ENCODE measurements at places on chromosomes 5 and 9.

DNA sequence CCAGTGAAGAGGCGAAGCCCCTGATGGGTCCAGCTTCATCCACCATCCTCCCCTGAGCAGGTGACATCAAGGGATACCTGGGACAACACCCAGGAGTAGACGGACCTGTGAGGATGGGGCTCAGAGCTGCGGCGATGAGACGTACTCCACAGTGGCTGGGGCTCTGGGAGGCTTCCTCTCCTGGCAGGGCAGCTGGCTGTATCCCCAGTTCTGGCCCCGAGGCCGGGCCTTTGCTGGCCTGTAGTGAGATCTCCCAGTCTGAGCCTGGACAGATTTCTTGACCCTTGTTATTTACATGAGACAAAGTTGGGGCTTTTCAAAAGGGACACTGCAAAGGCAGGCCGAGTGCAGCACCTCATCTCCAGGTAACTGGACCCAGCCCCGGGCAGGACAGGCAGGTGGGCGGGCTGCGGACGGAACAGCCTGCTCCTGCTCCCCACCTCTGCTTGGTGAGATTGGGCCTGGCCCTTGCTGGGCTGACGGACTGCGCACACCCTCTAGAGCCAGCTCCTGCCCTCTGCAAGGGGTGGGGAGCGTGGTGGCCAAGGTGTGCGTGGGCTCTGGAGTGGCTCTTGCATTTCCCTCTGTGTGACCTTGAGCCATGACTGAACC is 23.1 kb downstream of the IER5L start:
- no peak for DNase-seq

- DNase-seq, result no peak
These were observed 131.1 kb downstream of the PAX5 start for GRCh38 chr9:36902861-36903524.

GRCh38 chr9:112757282-112757883 is 6.8 kb downstream of the SNX30 start:
- DNase-seq, result no peak

DNA sequence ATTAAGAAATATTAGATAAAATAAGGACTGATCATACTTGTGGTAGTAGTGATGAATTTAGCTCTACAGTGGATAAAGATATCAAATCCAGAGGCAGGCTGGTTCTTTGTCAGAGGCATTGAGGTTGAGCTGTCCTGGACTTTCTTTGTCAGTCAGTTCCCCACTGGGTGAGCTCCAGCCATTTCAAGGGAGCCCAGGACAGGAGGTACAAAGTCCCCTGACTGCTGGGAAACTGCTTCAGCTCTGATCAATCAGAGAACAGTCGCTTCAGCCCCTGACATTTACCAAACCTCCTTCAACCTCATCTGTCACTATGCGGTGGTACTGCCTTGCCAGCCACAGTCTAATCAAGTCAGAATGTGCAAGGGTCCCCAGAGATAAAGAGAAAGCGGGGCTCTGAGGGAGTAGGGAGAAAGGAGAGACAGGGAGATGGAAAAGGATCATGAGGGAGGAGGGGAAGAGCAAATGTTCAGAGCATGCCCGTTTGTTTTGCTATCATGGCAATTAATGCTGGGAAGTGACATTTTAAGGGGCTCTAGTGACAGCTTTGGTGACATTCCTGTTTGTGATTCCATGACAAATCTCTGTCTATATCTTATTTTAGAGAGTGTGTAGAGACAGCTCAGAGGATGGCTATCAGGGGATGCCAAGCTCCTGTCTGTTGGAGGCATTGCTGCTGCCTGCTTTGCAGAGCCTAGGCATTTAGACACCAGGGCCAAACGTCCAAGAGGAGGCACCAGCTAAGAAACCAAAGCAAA is 223.2 kb downstream of the ASTN2 start:
- DNase-seq, result no peak

- no peak for DNase-seq
These were observed 67.8 kb downstream of the IRX2 start for GRCh38 chr5:2683720-2684119.

DNA sequence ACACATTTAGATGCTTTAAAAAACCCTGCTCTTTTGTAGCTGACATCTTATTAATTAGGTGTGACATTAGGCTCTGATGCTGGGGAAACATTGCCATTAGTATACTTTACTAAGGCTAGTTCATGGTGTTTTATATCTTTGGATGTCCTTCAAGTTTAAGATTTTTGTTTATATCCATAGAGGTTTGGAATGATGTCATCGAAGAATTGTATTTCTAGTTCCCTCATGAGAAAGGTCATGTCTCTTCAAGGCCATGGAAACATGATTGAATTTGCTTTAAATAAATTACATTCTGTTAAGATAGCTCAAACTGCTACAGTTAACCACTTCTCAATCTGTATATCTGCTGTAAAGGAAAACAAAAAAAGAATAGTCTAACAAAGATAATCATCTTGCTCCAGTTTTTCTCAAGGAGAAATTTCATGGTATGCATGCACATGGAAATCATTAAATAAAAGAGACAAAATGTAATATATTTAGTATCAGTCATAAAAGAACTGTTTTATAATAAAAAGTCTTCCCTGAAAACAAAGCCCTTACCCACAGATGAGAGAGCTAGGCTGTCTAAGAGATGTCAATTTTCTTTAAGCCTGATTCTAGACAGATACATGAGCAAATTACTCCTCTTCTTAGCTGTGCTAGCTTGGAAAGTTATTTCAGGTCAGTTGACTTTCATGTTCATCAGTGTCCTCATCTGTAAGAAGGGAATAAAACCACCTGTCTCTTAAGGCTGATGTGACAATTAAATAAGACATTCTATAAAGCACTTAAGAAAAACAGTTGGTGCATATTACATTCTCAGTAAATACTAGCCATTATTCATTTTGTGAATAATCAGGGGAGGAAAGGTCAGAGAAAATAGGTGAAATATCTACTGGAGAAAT is 25.0 kb upstream of the STARD4 start:
- no peak for DNase-seq

DNA sequence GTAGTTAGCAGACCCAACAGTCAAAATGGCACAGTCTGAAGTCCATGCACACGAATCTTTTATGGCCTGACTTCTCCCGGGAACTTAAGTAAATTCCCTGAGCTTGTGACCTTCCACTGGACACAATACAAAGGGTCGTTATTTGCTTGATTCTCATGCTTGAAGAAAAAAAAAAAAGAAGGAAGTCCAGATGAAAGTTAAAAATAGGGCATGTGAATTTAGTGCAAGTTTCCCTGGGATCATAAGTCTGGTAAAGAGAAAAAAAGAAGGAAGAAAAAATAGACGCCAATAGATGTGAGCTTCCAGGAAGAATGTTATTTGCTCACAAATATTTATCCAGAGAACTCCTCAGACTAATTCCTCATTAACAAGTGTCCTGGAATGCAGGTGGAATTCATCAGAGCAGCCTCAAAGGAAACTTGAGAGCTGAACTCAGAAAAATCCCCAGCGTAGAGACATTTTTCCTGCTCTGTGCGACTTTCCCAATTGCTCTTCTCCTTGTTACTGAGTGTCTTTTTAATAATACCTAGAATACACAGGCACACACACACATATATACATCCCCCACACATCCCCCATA is 616.3 kb downstream of the EBF1 start:
- DNase-seq, result no peak

GRCh38 chr9:5286262-5286661 is 18.3 kb downstream of the RLN2 start:
- DNase-seq, result no peak

DNA sequence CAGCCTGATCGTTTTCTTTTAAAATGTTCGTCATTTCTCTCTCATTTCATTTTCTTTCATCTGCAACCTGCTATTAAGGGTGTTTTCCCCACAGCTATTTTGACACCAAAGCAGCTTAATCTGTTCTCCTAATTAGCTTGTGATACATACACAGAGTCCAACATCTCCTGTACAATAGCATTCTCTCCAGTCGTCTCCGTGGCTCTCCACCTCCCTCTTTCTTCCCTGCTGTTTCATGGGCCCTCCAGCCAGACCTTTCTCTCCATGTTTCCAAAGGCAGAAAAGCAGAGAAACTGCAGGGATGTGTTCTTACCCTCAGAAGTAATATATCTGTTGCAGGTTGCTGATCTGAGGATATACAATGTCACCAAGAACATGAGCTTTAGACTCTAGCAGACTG is 88.8 kb upstream of the SPOCK1 start:
- DNase-seq, result no peak

DNA sequence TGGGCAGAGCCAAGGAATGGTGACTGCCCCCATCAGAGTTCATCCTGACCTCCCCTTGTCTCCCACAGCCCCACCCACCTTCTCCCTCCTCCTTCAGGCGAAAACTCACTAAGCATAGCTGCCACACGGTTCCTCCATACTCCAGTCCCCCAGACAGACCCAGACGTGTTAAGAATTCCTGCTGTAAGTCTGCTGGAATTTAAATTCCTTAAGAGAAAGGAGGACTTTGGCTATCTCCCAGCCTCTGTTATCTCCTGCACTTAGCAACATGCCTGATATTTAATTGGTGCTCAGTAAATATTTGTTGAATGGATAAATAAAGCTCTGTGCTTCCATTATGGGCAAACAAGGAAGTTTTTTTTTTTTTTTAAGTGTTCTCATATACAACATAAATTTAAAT is 213.7 kb downstream of the RFK start:
- no peak for DNase-seq

GRCh38 chr5:9888501-9888901 is 258.4 kb upstream of the TAS2R1 start:
- no peak for DNase-seq

- no peak for DNase-seq
These were observed 150.0 kb downstream of the CDC42SE2 start for GRCh38 chr5:131413605-131414559.

- no peak for DNase-seq
These were observed 64.8 kb upstream of the TTC23L start for GRCh38 chr5:34774139-34774538.

DNA sequence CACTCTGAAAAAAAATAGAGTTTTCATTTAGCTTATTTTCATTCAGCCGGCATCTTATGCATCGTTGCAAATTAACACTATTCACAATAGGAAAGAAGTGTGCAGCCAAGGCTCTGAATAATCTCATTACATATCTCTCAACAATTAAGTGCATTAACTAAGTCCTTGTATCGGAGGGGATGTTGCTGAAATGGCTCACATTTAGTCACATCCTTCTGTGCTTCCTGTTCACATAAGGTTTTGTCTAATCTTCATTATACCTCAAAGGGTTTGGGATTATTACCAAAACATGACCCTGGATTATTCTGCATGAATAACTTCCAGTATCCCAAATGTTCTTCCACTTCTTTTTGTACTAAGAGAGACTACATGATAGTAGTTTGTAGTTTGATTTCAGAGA is 278.0 kb upstream of the GRIA1 start:
- no peak for DNase-seq

- no peak for DNase-seq
These were observed 29.4 kb upstream of the TMEM250 start for GRCh38 chr9:136147890-136148714.

DNA sequence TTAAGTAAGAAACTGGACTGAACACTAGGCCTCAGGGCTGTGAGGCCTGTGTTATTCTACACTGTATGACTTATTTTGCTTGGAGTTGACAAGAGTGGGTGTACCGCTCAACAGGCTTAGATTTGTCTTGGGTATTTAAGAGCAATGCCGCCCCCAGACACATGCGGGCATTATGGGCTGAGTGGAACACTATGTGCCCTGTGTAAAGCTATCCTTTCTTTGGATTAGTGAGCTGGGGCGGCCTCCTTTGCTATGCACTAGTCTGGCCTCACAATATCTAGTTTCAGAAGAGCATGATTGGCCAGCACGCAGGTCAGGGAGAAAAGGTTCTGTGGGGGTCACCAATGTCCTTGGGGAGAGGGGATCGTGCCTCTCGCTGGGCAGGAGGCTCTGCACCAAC is 206.3 kb upstream of the GDNF start:
- DNase-seq, result no peak

GRCh38 chr5:172093965-172094364 is 87.5 kb upstream of the FBXW11 start:
- no peak for DNase-seq

GRCh38 chr5:179619776-179620175 is 3.7 kb downstream of the HNRNPH1 start:
- no peak for DNase-seq

DNA sequence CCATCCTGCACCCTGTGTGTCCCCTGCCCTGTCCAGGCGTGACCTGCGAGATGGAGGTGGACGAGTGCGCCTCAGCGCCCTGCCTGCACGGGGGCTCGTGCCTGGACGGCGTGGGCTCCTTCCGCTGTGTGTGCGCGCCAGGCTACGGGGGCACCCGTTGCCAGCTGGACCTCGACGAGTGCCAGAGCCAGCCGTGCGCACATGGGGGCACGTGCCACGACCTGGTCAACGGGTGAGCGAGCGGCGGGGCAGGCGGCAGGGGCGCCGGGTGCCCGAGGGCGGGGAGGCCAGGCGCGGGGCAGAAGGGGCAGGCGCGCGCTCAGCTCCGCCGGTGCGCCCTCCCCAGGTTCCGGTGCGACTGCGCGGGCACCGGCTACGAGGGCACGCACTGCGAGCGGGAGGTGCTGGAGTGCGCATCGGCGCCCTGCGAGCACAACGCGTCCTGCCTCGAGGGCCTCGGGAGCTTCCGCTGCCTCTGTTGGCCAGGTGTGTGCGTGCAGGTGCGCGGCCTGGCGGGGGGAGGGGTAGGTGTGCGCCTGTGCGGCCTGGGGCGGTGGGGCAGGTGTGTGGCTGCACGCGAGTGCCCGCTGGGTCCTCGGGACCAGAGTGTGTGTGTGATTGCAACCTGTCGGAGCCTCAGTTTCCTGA is 10.0 kb downstream of the CRB2 start:
- no peak for DNase-seq

DNA sequence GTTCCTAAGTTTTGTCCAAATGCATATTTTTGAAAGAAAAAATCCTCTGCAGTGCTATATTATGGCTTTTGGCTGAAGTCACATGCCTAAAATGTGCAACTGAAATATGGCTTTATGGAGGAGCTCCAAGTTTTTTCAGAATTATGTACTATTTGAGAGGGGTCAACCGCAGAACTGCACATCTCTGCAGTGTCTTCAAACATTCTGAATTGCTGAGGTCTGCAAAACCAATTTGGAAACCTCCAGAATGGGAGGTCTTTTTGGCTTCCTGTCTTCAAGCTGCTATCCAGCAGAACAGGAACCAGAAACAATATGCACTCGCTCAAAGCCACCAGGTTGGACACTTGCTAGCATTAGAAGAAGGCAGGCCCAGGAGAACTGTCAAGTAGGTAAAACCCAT is 376.0 kb upstream of the PAPPA start:
- no peak for DNase-seq

DNA sequence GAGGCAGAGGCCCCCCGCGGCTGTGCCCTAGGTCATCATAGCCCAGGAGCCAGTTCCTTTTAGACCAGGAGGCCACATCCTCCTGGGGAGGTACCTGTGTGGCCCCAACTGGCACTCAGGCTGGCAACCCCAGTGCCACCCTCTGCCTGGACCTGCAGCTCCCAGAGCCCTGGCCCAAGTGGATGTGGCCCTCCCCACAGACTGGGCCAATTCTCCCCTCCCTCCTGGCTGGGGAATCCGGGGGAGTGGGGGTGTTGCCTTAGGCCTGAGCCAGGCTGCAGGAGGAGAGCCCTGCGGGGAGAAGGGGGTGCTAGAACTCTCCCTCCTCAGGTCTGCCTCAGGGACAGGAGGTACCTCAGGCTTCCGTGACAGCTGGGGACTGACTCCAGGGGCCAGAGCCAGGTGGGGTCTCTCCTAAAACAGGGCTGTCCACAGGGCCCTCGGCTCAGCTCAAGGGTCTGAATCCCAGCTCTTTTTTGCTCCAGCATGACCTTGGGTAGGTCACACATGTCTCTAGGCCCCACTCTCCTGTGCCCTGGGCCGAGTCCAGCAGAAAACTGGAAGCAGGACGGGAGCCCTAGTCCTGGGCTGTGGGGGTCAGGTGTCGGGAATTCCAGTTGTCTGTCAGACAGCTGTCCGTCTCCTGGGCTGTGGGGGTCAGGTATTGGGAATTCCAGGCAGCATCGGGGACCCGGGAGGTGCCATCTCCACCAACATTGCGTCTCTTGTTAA is 9.6 kb downstream of the DNLZ start:
- DNase-seq, result no peak

Measured in activated T-cell treated with anti-CD3 and anti-CD28 coated beads, Interleukin-2, amount 50 U/mL, for 24 hours (primary cell).